HCEC 1CT (cell line): ENCODE measurements at places on chromosomes 1 and 21.

GRCh38 chr1:15272782-15273127, 25.7 kb downstream of the FHAD1 start:
- no peak for DNase-seq

DNA sequence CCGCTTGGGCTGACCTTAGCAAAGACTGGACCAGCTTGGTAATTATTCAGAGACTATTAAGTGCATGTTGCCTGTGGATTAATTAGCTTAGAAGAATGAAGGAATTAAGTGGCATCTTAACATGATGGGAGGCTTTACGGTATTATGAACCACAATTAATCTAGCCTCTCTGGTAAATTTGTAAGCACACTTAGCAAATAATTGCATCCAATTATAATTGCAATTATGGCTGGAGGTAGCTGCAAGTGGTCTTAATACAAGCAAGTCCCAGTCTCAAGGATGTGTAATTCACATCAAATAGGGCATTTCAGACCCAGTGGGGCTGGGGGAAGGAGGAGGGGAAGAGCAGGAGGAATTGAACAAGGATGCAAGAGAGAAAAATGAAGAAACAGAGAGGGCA, 151.6 kb downstream of the CNIH3 start:
- DNase-seq = no peak

- DNase-seq = no peak
Measured at GRCh38 chr1:98221923-98222322, 301.1 kb upstream of the DPYD start.

GRCh38 chr1:34532113-34532512, 222.7 kb upstream of the GJB5 start:
- no peak for DNase-seq

DNA sequence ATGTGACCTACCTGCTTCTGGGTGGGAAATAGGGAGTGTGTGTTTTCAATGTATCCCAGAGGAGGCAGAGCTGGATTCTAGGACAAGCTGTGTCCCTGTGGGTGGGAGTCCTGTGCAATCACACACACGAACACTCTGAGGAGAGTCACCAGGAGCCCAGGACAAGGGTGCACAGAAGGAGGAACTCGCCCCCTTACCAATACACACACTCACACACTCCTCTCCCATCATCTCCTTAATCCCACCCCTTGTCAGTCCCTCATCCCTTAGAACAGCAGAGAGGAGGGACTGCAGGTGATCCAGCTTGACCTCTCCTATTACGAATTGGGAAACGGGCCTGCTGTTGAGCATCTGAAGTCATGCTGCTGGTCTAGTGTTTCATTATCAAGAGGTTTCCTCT, 8.5 kb upstream of the MYBPHL start:
- DNase-seq = no peak

DNA sequence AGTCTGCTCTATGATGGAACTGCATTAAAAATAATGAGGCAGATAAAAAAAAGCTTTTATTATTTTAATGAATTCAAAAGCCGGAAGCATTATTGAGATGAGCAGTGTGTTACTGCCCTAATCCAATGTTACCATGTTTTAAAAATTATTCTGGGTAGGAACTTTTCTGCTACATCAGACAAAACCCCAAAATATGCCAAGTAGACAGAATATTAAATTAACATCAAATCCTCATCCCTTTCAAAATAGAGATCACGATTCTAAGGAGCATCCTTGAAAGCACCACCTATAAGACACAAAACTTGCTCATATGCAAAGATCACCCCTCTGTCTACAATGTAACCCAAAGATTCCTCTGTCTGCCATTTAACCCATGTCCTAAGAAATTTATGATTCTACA, 357.5 kb downstream of the SMYD3 start:
- no peak for DNase-seq

DNA sequence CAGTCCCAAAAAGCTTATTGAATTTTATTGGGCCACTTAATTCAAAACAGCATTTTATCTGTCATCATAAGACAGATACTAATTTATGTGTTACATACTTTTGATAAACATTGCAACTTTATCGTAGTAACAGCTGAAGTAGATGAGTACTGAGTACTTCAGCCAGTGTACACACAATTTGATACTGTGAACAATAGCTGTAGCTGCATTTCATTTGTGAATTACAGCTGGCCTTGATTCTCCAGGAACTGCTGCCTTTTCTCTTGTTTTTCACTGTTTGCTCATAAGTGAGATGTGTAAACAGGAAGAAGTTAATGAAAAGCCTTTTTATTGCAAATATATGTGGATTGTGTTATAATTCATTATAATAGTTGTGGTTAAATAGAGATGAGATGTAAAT, 10.2 kb downstream of the UAP1 start:
- no peak for DNase-seq

GRCh38 chr1:178101654-178102053, 7.8 kb downstream of the RASAL2 start:
- DNase-seq = peak; percentile 37

GRCh38 chr1:76279101-76279748, 204.7 kb downstream of the ST6GALNAC3 start:
- DNase-seq = no peak

GRCh38 chr1:100039591-100039990, 69.8 kb downstream of the SLC35A3 start:
- no peak for DNase-seq

DNA sequence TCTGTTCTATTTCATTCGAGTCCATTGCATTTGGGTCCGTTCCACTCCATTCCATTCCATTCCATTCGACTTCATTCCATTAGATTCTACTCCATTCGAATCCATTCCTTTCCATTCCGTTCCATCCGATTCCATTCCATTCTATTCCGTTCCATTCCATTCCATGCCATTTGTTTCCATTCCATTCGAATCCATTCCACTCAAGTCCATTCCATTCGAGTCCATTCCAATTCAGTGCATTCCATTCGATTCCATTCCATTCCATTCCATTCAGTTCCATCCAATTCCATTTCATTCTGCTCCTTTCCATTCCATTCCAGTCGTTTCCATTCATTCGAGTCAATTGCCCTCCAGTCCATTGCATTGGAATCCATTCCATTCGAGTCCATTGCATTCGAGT, 2603.7 kb upstream of the TPTE start:
- DNase-seq = no peak

DNA sequence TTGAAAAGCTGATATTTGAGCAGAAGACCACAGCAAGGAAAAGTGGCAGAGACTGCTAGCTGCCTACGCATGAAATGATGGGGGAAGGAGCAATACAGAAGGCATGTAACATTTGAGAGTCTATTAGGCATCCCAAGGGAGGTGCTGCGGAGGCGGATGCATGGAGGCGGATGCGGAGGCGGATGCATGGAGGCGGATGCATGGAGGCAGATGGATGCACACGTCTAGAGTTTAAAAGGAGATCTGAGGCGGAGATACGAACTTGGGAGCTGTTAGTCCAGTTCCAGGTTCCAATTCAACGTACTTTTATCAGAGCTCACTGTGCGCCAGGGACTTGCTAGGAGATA, 744 bp upstream of the DDX20 start:
- DNase-seq = peak; percentile 61

DNA sequence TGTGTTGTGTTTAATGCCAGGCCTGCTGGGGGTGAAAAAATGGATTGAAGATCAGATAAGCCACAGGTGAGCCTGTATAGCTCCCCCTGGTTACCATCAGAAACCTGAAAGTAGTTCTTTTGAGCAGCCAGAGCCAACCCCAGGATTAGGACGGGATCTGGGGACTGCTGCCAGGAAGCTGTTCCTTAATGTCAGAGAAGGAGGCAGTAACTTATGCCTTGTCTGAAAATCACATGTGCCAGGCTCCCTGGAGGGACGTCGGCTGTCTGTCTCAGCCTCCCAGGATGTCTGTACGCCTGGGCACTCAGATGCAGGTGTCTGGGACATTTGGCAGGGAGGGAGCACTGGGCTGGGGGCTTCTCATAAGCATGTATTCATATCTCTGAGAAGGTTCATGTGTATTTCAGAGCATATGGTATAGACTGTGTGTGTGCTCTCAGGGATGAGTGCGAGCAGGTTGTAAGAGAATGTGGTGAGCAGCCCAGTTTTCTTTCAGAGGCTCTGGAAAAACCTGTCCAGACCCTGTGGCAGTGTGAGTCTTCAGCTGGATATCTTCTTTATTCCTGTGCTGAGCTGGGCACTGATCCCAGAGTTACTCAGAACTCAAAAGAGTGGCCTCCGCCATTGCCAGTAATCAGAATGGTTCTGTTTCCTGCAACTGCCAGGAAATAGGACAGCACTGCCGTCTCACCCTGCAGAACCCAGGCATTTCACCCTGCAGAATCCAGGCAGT, 2.8 kb downstream of the FAM43B start:
- no peak for DNase-seq

DNA sequence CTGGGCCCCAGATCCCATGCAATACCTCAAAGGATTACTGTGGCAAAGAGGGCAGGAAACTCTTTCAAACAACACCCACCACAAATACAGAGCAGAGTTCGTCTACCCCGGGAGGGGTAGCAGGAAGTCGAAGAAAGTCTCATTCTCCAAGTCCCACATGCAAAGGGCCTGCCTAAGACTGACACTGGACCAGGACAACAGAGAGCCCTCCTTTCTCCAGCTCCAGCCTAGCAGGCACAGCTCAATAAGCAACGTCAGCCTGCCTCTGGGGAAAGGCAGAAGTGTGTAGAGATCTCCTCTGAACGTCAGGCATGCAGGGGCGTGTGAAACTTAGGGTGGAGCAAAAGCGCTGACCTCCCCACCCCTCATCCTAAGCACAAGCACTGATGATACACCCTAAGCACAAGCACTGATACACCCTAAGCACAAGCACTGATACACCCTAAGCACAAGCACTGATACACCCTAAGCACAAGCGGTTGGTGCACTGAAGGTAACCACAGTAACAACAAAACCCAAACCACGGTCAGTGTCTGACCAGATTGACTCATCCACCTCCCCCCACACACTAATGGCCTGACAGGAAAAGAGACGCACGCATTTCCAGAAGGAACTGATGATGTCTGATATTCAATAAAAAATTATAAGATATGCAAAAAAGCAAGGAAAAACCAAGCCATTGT, 1.3 kb downstream of the KRTAP12-3 start:
- DNase-seq = no peak

DNA sequence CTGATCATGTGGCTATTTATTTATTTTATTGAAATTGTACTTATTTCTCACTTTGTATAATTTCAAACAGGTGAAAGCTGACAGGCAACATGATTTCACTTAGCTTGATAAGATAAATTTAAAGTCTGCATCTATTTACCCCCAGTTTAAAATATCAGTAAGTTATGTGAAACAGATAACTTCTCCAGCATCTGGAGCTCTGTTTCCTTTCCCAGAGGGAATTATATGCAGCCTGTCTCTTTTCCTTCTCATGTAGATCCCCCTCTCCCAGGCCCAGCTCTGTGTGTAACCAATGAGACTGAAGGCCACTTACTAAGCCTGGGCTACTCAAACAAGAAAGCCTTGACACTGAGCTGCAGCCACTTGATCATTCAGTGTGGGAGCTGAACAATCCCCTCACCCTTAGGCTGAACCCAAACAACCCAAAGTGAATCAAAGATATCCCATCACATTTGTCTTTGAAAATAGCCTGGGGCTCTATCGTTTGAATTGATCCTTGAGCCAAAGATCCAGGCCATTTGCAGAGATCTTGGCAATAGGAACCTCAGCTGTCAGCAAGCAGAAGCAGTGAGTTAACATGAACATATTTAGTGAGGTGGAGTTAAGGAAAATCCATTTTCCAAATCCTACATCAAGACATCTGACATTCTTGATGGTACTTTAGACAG, 383.9 kb downstream of the TGFB2 start:
- DNase-seq = no peak

- no peak for DNase-seq
Measured at GRCh38 chr1:33563699-33564098, 91.3 kb downstream of the ZSCAN20 start.

- peak; percentile 63 for DNase-seq
Measured at GRCh38 chr1:164604541-164604940, 45.6 kb downstream of the PBX1 start.

GRCh38 chr21:29671728-29672127, 268.1 kb downstream of the GRIK1 start:
- DNase-seq = no peak

- peak; percentile 20 for DNase-seq
Measured at GRCh38 chr1:185972096-185972850, 238.1 kb downstream of the HMCN1 start.

- DNase-seq = no peak
Measured at GRCh38 chr1:39694026-39694425, 2.8 kb upstream of the HPCAL4 start.

GRCh38 chr1:66642992-66643391, 109.0 kb downstream of the SGIP1 start:
- no peak for DNase-seq

DNA sequence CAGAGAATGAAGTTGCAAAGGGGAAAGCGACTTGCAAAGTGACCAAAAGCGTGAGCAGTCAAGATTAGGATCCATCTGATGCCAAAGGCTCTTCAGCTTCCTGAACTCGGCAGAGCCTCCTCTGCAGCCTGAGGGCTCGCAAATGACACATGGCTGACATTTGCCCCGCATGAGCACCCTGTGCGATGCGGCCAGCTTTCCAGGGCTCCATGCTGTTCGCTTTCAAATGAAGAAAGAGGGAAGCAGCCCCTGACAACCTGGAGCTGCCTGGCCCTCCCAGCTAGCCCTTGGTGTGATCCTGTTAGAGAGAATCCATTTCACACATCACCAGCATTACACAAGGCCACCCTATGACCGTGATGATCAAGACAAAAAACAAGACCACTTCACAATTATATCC, 20.2 kb upstream of the FAM131C start:
- no peak for DNase-seq

GRCh38 chr1:29256979-29257804, 20.9 kb downstream of the PTPRU start:
- no peak for DNase-seq

GRCh38 chr1:39413902-39414528, 77.4 kb upstream of the BMP8A start:
- no peak for DNase-seq

DNA sequence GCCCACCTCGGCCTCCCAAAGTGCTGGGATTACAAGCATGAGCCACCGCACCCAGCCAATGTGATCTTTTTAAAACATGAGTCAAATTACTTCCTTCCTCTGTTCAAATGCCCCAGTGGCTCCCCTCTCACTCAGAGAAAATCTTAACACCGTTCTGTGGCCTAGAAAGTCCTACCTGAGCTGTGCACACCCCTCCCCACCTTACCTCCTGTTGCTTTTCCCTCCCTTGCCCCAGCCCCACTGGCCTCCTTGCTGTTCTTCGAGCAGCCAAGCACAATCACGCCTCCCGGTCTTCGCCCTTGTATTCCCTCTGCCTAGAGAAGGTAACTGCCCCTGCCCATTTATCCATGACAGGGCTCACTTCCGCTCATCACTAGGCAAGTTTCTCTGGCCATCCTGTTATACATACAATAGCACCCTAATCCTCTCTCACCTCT, 62.6 kb upstream of the RPL11 start:
- DNase-seq = no peak

- no peak for DNase-seq
Measured at GRCh38 chr1:43783096-43783670, 75.8 kb downstream of the ST3GAL3 start.
